ENCODE measurements at places on chromosomes 11 and 22.
A peak's percentile ranks its signal among the peaks of the same experiment; 100 is the strongest.

GRCh38 chr11:104799251-104799650 lies 99.0 kb downstream of the CASP12 start:
- DNase-seq = no peak

DNA sequence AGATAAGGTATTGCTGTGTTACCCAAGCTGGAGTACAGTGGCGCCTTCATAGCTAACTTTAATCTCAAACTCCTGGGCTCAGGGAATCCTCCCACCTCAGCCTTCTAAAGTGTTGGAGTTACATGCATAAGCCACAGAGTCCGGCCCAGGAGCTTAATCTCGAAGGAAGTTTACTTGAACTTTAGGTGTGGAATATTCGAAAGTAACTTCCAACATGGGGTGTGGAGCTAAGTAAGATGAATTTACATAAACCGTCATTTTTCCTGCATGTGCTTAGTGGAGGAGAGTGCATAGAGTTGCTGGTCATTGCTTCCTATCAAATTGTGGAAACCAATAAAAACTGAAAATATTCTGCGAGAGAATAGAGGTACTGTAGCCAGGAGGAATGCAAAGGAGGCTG lies 1.5 kb downstream of the ATG13 start:
- DNase-seq = no peak

- DNase-seq = no peak
These were observed 77.2 kb downstream of the TMPRSS5 start for GRCh38 chr11:113628912-113629311.

- no peak for DNase-seq
These were observed 176.9 kb downstream of the DSCAML1 start for GRCh38 chr11:117620086-117620485.

DNA sequence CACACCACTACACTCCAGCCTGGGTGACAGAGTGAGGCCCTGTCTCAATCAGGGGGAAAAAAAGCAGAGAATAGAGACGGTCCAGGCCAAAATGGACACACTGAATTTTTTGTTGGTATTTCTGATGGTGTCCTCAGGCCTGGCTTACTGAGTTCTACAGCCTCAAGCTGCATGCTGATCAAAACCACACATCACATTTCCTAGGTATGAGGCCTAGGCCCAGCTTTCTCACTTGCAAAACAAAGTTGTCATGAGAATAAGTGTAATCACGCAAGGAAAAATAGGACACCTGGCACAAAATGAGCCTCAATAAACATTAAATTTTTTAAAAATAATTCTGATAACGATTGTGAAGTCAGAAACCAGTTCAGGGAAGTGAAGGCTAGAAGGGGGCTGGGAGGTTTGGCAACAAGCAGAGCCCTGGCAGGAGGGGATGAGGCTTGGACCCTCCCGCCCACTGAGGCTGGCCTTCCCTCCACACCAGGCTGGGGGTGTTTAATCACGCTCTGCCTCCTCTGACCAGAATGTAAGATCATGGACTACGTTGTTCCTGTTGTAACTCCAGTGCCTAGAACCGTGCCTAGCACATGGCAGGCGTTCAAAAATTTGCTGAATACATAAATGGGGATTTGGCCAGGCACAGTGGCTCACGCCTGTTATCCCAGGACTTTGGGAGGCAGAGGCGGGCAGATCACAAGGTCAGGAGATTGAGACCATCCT lies 18.1 kb downstream of the PACSIN2 start:
- no peak for DNase-seq

GRCh38 chr22:50165436-50166123 lies 5.0 kb upstream of the PANX2 start:
- no peak for DNase-seq

- no peak for DNase-seq
These were observed 99.6 kb downstream of the BRD1 start for GRCh38 chr22:49727881-49728569.

DNA sequence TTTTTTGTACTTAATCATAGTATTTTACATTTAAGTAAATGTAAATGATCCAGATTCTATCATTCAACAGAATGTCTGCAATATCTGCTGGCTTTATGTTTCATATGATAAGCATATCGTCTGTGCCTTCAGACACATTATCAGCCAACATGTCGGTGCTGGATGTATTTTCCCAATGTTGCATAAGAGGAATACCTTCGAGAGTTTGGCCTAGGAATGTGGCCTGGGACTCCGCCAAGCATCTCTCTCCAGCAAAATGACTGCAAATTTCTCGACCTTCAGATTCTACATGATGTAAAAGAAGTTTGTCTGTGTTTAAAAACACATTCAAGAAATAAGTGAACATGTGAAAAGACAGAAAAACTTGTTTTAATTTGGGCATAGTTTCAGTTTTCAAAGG lies 6.9 kb downstream of the BDNF start:
- DNase-seq = no peak

GRCh38 chr11:126282736-126283591 lies at the start of gene TIRAP:
Gene TIRAP, plus strand, starts transcription at chr11:126283093. Its CDS starts 7,802 bp downstream, at chr11:126290895.
- DNase-seq = peak; percentile 40
